Activated CD8-positive, alpha-beta memory T cell treated with anti-CD3 and anti-CD28 coated beads, Interleukin-2, amount 10 ng/mL, durations not matched to agents 7 days and 5 days (primary cell): ENCODE measurements at places on chromosomes 5 and 9. TPM values are rescaled to one million over a fixed set of nuclear protein-coding genes. Genes with fewer than 3 reads are reported as not detected.

- DNase-seq: no peak
These were observed 276.6 kb upstream of the MPDZ start for GRCh38 chr9:13555989-13556500.

- DNase-seq: no peak
These were observed 71.5 kb upstream of the MEF2C start for GRCh38 chr5:88954511-88954910.

DNA sequence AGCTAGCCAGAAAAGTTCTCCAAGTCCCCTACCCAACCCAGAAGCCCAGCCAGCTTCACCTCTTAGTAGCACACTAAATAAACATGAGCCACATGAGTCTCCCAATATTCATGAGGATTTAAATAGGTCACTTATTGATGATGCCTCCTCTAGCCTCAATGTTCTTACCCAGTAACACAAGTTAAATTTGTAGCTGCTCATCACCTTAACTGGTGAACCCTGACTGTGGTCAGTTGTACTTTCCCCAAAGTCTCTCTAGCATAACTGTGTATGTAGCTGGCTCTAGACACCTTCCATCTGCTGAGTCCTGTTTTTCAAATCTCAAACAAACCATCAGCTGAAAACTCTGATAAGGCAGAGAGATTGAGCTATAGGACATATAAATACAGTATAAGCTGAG lies 100.3 kb upstream of the ELAVL2 start:
- DNase-seq: no peak

PCDHGB6 gene
- not detected for total RNA-seq

DNA sequence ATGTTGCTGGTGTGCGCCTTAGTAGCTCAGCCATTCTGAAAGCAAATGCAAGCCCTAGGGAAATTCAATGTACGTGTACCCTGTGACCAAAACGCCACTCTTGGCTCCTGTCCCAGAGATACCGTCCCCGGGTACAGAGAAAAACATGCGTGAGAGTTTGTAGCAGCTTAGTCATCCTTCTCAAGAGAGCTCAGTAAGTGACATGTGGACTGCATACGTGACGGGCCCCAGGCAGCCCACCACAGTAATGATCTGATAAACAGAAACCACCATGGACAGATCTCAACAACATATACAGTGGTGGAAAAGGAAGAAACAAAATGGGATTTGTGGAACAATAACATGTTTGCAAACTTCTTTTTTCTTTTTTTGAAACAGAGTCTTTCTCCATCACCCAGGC lies 45.1 kb downstream of the S1PR3 start:
- no peak for DNase-seq

DNA sequence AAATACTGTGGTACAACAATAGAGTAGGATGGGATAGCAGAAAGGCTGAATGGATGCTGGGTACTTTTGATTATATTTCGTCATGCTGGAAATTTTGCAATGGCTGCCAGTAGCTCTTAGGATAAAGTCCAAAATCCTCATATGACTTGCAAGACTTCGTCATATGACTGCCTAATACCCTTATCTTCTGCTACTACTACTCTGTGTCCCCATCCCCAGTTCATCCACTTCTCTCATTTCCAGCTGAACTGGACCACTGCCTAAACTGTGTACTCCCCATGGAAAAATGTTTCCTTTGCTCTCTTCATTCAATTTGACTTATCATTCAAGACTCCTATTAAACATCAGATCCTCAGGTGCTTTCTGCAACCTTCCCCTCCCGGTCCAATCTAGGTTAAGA lies 212.9 kb downstream of the BRINP1 start:
- no peak for DNase-seq

DNA sequence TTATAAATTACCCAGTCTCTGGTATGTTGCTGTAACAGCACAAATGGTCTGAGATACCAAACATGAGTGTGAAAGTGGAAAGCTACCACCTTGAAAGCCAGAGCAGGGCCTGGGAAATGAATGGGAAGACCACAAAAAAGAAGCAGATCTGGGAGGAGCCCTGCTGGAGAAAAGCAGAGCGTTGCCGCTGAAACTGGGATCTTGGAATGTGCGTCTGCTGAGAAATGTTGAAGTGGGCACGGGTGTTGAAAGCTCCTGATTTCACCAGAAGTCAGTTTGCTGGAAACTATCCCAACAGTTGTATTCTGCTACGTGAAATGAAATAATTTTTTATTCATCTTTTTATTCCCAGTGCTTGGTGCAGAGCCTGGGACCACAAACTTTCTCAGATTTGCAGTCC lies 40.0 kb downstream of the NUDT12 start:
- DNase-seq: no peak

DNA sequence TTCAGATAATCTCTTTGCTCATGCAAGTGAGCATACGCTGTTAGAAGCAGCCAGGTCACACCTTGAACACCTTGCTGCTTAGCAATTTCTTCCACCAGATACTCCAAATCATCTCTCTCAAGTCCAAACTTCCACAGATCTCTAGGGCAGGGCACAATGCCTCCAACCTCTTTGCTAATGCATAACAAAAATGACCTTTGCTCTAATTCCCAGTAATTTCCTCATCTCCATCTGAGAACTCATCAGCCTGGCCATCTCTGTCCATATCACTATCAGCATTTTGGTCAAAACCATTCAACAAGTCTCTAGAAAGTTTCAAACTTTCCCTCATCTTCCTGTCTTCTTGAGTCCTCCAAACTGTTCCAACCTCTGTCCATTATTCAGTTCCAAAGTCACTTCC lies 139.3 kb upstream of the NR4A3 start:
- DNase-seq: no peak

GCNT4 gene
- 0.07 TPM for total RNA-seq

ADAMTSL1 gene
- not detected for total RNA-seq

GRCh38 chr9:98502976-98503325 lies 205.8 kb downstream of the GABBR2 start:
- no peak for DNase-seq

GRCh38 chr5:81140943-81141342 lies 92.2 kb upstream of the CKMT2 start:
- no peak for DNase-seq

TMEM38B gene
- total RNA-seq: 17.9 TPM

- DNase-seq: no peak
These were observed 1.8 kb downstream of the MRPL36 start for GRCh38 chr5:1797855-1798254.

DNA sequence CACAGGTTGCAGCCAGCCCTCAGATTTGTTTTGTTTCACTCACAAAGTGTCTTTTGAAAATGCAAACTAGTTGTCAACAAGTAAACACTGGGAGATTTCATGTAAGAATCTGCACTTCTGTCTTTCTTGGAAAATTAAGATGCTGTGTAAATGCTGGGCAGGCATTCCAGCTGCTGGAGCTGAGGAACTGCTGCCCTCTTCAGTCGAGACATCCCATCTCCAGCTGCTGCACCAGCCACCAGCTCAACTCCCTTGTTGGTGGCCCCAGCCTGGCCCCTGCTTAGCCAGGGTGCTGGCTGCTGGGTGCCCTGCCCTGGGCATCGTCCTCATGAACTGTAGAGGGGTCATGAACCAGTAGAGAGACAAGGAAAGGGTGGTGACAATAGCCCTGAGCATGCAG lies 33.1 kb upstream of the AFAP1L1 start:
- no peak for DNase-seq

- peak; percentile 80 for DNase-seq
These were observed 72.6 kb downstream of the PIK3R1 start for GRCh38 chr5:68287976-68288706.

IL5 gene
- total RNA-seq: 0.35 TPM

ACER2 gene
- 2.1 TPM for total RNA-seq

GRM6 gene
- total RNA-seq: not detected

ERMP1 gene
- 32.3 TPM for total RNA-seq

GRCh38 chr9:87725356-87725899 lies 491 bp upstream of the CTSL start:
- no peak for DNase-seq

DNA sequence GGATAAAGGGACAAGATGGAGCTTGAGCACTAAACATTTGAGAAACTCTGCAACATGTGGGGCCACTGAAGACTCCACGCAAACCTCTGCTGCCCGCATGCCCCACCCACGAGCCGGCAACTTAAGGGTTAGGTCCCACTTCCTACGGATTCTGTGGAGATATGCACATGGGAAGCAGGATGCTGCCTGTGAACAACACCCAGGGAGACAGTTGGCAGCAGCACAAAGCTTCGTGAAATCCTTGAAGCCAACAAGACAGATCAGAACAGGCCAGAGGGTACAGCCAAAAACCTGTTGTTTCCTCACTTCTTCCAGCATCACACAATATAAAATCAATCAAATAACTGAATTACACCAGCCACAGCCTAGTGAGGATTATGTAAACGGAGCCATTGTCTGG lies 270.4 kb downstream of the ENC1 start:
- DNase-seq: no peak

GRCh38 chr5:62330302-62330701 lies 24.3 kb downstream of the KIF2A start:
- no peak for DNase-seq

GRCh38 chr9:83199240-83199639 lies 136.3 kb upstream of the RASEF start:
- no peak for DNase-seq

DNA sequence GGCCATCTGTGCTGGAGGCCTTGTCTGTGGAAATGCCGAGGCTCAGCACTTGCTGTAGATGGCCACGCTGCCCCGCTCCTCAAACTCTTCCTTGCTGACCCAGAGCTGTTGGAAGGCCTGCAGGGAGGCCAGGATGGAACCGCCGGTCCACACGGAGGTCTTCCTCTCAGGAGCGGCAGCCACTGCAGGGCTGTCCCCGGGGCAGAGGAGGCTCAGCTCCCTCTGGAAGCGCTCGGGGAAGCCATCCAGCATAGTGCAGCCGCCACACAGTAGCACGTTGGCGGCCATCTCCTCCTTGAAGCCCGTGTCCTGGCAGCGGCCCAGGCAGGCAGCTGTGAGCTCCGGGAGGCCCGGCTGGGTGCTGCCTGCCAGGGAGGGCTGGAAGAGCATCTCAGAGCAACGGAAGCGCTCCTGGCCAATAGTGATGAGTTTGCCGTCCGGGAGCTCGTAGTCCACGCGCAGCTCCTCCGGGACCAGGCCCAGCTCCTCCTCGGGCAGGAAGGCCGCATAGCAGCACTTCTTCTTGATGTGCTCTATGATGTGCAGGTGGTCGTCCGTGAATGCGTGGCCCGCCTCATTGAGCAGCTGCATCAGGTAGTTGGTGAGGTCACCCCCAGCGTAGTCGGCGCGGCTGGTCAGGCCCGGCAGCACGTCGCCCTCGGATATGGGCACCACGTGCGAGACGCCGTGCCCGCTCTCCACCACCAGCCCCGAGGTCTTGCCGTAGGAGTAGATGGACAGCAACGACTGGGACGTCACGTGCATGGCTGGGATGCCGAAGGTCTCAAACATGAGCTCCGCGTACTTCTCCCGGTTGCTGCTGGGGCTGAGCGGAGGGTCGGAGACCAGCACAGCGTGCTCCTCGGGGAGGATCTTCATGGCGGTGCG lies 901 bp downstream of the ACTL7B start:
- no peak for DNase-seq

NUTM2G gene
- not detected for total RNA-seq

- no peak for DNase-seq
These were observed 30.0 kb downstream of the GFPT2 start for GRCh38 chr5:180323160-180323559.

GRCh38 chr5:34005211-34005610 lies 2.6 kb downstream of the AMACR start:
- DNase-seq: no peak

GRCh38 chr5:54301220-54301619 lies 9.2 kb downstream of the ARL15 start:
- DNase-seq: no peak

DNA sequence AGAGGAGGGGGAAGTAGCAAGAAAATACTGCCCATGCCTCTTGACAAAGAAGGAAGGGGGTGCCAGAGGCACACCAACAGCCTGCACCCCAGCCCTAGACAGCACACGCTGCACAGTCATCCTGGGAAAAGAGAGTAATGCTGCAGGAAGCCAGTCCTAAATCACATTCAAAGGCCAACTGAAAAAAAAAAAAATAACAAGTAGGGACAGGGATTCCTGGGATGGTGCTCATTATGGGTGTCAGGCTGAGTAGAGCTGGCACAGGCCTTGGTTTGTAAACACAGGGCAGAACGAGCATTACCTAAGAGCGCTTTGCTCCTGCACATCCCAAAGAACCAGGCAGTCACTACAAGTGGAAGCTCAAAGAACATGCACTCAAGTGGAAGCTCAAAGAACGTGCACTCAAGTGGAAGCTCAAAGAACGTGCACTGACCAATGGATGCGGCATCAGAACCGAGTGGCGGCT lies 7.8 kb downstream of the RAPGEF1 start:
- peak; percentile 58 for DNase-seq

C9orf50 gene
- total RNA-seq: not detected

ZBED3 gene
- 0.58 TPM for total RNA-seq

ELL2 gene
- total RNA-seq: 81.8 TPM

DAPK1 gene
- 6.8 TPM for total RNA-seq

DNA sequence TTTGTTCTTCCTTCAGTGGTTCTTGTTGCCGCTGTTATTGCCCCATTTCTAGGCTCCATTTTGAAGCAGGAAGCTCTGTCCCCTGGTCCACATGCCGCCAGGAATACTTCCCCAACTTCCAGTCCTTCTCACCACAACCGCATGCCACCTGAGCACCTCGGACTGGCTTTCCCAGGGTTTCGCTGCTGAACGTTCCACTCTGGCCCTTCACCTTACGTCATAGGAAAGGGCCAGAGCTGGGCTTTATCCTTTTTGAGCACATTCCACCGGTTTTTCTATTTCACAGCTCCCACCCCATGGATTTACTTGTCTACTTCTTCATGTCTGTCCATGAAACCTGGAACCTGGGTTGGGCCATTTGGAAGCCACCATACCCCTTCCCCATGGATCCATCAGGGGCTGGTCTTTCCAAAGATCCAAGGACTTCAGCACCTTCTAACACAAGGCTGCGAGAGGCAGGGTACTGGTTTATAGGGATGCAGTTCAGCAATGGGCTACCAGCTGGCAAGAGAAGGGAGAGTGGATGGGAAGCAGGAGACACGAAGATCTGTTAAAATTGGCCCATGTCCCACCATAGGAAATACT lies 557.4 kb downstream of the BNC2 start:
- DNase-seq: no peak

SREK1 gene
- 61.4 TPM for total RNA-seq

DNA sequence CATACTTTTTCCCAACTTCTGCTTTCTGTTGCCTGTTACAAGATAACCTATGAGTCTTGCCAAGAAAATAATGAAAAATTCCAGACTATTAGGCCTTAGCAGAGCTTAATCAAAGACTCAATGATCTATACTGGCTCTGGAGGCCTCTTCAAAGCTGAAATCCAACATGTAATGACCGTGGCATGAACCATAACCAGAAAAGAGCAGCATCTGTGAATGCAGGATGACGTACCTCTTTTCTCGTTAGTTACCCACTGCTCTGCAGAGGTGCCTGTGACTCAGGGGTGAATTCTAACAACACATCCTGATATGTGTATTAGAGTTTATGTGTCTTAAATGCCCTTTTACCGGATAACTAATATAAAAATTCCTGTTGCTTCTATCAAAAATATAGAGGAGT lies 645.4 kb downstream of the PRELID2 start:
- DNase-seq: no peak

- DNase-seq: no peak
These were observed 68.8 kb downstream of the ZNF354C start for GRCh38 chr5:179128976-179129375.

GRCh38 chr5:68376935-68377334 lies 161.4 kb downstream of the PIK3R1 start:
- DNase-seq: no peak
